CD4-positive, CD25-positive, alpha-beta regulatory T cell (primary cell): ENCODE measurements at places on chromosomes 7 and 10.

GRCh38 chr7:153522261-153522660 lies 529.9 kb upstream of the DPP6 start:
- DNase-seq: no peak

- DNase-seq: no peak
Measured at GRCh38 chr10:119198438-119198837, 8.9 kb upstream of the GRK5 start.

DNA sequence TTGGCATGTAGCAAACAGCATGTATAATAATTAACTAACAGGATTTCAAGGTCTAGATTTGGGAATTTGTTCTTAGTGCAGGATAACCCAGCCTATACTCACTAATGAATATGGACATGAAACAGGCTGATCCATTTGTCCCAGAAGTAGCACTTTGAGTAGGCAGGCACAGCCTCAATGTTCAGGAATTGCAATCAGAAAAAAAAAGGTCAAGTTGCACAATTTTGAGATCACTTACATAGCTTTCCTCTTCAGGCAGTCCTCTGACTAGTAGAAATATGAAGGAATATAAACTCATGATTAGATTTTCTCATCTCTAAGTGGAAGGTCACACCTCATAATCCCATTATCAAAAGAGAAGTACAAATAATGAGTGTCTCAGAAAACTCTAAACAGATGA lies 921.4 kb upstream of the CELF2 start:
- DNase-seq: no peak

GRCh38 chr7:129713544-129713943 lies 102.0 kb downstream of the NRF1 start:
- no peak for DNase-seq

DNA sequence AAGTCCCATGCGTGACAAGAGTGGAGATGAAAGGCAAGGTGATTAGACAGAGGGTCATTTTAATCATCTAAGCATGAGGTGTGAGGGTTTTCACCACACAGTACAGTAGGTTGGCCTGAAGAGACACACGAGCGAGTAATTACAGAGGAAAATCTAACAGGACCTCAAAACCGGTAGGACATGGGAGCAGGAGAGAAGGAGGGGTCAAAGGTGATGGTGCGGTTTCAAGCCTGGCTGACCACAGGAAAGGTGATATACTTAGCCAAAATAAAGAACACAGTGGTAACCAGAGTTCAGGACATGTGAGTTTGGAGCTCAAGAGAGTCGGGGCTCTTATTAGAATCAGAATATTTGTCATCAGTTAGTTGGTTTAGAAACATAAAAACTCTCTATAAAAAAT lies 20.0 kb downstream of the GLI3 start:
- no peak for DNase-seq

GRCh38 chr10:96408201-96408600 lies 49.4 kb upstream of the OPALIN start:
- no peak for DNase-seq

- no peak for DNase-seq
Measured at GRCh38 chr10:59557642-59558041, 152.0 kb downstream of the SLC16A9 start.

- DNase-seq: no peak
Measured at GRCh38 chr7:21934808-21935207, 10.9 kb downstream of the CDCA7L start.
